Stimulated activated CD8-positive, alpha-beta memory T cell treated with anti-CD3 and anti-CD28 coated beads, Interleukin-15, amount 100 ng/mL, for 4 hours (primary cell): ENCODE measurements at places on chromosomes 1 and 21.

DNA sequence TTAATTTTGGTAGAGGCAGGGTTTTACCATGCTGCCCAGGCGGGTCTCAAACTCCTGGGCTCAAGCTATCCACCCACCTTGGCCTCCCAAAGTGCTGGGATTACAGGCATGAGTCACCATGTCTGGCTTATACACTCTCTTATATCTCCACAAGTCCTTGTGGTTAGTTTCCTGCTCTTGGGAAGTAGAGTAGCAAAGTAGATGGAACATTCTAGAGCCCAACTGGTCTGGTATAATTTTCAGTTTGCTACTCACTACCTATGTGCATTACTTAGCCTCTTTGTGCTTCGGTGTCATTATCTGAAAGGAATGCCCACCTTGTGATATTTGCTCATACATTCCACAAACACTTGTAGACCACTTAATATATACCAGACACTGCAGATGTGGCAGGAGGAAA lies 96.6 kb upstream of the IPO9 start:
- DNase-seq: no peak

DNA sequence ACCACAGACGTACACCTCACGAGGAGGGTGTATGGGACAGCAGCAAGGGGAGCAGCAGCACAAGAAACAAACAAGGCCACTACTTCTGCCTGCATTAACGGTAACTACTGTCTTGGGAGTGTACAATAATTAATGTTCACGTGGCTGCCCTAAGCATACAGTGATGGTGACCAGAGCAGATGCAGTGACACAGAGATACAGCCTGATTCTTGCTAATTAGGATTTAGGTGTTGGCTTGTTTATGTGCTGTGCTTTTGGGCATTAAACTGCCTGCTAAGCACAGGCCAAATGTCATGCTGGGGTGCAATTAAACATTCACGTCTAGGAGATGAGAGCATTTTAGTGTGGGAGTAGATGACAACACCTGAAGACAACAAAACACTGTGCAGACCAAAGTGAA lies 7.2 kb downstream of the ZNF669 start:
- DNase-seq: no peak

GRCh38 chr21:44392916-44393315 lies 39.5 kb downstream of the TRPM2 start:
- DNase-seq: no peak

DNA sequence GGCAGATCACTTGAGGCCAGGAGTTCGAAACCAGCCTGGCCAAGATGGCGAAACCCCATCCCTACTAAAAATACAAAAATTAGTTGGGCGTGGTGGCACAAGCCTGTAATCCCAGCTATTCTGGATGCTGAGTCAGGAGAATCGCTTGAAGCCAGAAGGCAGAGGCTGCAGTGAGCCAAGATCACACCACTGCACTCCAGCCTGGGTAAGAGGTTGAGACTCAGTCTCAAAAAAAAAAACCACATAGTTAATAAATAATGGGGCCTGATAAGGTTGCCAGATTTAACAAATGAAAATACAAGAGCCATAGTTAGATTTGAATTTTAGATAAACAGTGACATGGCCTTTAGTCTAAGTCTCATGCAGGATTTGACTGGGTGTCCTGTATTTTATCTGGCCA lies 175.7 kb downstream of the ZZZ3 start:
- DNase-seq: no peak

DNA sequence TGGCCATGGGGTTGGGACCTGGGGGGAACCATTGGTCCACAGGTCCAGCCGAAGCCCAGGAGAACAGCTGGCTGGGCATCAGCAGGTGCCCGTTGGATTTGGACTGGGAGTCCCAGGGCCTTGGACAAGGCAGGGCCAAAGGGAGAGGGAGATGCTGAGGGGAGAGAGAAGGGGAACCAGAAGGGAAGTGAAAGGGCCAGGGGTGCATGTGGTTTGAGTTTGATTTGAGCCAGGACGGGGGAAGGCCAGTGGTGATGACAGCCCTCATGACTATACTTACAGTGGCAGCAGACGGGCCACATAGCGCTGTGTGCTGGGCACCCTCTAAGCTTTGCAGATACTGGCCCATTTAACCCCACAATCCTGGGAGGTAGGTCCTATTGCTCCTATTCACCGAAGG lies 18.8 kb downstream of the AGRN start:
- DNase-seq: no peak

DNA sequence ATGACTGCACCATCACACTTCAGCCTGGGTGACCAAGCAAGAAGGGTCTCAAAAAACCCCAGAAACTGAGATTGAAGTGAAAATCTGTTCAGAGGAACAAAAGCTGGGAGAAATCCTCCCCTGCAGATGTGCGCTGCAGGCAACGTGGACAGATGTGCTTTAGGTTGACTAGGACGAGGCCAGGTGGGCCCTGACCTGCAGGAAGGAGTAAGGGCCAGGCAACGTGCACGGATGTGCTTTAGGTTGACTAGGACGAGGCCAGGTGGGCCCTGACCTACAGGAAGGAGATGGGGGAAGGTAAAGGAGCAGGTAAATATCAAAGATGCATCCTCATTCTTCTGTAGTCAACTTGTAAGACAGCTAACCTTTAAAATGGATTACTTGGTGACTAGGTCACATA lies 2.5 kb upstream of the KRTAP12-1 start:
- DNase-seq: no peak

DNA sequence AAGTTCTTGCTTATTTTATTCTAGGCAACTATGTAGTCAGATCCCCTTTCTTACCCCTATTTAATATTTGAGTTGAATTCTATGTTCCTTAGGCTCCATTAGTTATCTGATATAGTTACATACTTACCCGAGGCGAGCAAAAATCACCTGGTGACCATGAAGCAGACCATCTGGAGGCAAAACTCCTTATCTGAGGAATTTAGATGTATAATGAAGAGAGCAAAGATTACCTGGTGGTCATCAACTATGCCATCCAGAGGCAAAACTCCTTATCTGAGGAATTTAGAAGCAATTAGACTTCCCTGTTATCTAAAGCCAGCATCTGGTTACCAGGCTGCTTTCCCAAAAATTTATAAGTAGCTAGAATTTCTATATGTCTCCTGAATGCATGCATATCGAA lies 129.9 kb downstream of the PATJ start:
- DNase-seq: no peak

GRCh38 chr1:41315871-41316270 lies 45.4 kb upstream of the FOXO6 start:
- DNase-seq: no peak

DNA sequence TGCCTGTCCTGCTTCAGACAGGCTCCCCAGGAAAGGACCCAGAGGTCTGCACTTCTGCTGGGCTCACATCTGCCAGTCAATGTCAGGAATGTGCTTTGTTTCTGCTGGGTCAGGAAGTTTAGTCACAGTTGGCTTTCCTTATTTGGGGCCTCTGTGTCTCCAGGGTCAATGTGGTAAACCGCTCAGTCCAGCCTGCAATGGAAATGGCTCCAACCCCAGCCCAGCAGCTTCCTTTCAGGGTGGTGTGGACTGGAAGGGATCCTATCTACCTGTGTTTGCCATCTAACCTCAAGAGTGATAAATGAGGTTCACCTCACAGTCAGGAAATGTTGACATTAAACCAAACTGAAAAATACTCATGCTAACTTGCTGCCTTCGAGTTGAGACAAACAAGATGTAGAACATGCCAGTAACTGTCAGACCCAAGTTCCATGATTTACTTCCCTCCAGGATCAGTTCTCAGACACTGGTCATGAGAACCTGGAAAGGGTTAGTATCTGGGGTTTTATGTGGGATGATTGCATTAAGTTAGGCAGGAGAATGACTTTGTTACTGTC lies 20.3 kb downstream of the ENO1 start:
- DNase-seq: no peak

- no peak for DNase-seq
Measured at GRCh38 chr1:205275133-205275532, 46.4 kb downstream of the NUAK2 start.

GRCh38 chr21:18164933-18165332 lies 79.7 kb upstream of the CHODL start:
- no peak for DNase-seq

GRCh38 chr1:25456502-25456901 lies 25.8 kb downstream of the MACO1 start:
- no peak for DNase-seq

DNA sequence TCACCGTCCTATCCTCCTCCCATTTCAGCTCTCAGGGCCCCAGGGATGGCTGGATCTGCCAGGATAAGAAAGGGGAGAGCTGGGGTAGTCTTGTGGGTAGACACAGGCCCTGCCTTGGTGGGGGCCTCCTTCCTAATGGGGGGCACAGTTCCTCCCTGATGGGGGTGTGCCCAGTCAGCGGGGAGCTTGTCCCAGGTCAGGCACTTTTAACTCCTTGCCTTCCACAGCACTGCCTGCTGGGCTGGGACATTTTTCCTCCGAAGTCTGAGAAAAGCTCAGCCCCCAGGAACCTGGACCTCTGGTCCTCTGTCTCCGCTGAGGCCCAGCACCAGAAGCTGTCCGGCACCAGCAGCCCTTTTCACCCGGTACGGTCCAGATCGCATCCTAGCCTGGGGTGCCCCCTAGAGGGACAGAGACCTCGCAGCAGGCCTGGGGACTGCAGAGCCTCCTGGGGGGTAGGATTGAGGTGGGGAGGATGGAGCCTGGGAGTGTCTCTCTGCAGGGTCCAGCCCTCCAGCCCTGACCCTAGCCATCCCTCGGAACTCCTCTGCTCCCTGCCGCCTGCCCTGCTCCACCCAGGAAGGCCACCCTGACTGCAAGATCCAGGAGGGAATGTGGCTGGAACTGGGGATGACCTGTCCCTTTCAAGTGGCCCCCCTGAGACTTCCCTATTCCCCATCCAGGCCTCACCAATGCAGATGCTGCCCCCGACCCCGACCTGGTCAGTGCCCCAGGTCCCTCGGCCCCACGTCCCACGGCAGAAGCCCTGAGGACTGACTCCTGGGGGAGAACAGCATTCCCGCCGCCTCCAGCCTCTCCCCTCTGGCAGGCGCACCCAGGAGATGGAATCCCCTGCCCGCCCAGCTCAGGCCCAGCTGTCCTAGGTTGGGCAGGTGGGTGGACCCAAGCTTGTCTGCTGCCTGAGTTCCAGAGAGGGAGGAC lies 12.0 kb downstream of the MIIP start:
- DNase-seq: no peak

GRCh38 chr21:31234936-31235335 lies 109.1 kb downstream of the TIAM1 start:
- DNase-seq: no peak

DNA sequence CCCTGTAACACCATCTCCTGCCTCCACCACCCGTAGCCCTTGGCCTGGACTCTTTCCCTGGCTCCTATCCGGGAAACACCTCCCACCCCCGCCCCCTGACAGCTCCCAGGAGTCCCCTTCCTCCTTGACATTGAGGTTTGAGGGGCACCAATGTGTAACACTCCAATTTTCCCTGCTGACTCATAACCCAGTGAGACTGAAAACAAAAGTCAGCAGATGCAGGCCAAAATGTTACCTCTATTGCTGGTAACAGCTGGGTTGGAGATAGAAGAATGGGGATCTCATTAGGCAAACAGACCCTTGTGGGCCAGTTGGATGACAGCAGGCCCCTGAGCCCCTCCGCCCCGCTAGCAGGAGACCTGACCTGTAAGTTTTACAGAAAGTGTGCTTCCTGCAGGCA lies 237.2 kb downstream of the KAZN start:
- DNase-seq: no peak

DNA sequence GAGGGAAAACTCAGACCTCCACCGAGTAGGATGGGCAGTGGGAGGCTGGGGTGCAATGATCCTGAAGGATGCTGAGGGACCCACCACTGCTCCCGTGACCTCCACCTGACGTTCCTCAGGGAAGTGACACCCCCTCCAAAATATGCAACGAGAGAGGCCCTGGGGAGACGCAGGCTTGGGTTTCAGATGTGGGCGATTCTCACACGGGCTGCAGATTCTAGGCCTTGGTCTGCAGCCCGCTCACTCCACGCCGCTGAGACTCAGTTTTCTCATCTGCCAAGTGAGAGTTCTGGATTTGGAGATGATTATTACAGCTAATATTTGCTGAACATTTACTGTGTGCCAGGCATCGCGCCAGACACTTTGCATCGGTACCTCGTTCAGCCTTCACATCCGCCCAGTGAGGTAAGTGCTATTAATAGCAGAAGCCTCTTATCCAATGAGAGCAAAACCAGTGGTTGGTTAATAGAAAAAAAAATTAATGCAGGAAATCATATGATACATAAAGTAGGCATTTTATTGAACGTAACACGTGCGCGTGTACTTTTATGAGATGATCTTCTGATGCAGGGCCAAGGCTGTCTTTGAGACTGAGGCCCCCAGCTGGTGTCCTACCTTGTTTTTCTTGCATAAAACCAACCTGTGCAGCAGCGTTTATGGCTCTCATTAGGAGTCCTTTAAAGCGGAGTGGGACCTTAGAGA lies 102.0 kb upstream of the RUNX3 start:
- DNase-seq: no peak

GRCh38 chr1:211920141-211920572 lies 89.6 kb upstream of the LPGAT1 start:
- no peak for DNase-seq

- no peak for DNase-seq
Measured at GRCh38 chr1:174797398-174797797, 202.3 kb upstream of the CACYBP start.

DNA sequence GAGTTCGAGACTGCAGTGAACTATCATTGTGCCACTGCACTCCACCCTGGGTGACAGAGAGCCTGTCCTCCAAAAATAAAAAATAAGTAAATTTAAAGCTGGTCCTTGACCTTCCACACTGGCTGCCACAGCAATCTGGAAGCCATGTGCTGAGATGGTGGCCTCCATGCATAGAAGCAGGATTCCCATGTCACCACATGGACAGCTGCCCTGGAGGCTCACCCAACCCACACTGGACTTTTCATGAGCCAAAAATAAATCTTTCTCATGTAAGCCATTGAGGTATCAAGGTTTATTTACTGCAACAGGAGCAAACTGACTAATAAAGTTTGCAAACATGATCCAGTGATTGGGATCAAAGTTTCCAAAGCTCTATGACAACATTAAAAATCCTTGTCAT lies 88.5 kb downstream of the SETD4 start:
- no peak for DNase-seq

DNA sequence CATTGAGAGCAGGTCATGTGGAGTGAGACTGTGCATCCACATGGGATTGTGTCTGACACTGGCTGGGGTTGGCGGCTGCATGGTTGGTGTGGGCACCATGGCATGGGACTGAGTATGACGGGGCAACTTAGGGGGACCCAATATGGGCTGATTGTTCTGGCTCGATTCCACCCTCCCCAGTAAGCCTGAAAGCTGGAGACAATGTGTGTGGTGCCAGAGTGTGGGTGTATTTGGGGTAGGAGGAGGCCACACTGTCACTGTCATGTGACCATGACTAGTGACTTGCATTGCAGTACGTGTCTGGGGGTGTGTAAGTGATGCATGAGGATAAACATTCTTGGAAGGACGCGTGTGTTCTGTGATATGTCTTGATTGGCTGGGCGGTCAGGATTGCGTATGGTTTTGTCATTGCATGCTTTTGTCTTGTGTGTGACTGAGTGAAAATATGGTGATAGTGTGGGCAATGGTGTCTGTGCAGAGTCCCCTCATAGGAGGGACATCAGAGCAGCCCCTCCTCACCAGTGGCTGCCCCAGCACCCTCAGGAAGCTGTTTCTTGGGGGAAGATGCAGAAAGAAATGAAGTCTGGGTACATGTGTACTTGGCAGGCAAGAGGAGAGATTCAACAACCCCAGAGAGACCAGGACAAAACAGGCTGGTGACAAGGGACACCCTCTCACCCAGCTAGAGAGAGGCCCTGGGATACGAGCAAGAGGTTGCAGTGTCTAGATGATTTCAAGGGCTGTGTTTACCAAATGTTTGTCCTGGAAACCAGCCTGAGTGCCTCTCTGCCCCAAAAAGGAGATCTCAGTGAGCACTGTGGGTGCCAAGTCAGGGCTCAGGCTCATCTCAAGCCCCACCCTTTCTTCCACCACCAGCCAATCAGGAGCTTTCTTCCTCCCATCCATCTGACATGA lies 36.3 kb downstream of the SDC3 start:
- DNase-seq: no peak
